ENCODE measurements at places on chromosomes 7 and 10. TPM values are rescaled to one million over a fixed set of nuclear protein-coding genes. Genes with fewer than 3 reads are reported as not detected.
A peak's percentile ranks its signal among the peaks of the same experiment; 100 is the strongest.

DNA sequence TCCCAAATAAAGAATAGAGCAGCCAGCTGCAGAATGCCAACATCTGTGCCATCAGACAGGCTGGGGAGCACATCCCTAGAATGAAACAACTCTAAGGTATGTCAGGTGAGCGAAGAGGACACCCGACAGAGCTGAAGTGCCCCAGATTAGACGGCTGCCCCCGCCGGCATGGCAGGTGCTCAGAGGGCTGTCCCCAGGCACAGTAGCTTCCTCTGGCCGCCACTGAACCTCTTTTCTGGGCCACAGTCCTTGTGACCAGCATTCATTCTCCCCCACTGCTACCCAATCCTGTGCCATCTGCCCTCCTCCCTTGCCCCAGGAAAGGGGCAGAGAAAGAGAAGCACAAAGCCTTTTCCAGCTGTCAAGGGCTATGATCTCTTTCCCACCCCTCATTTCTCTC, 41.7 kb downstream of the RGS10 start:
- H3K4me3 ChIP-seq, result no peak overlapping the region
- H3K4me1 ChIP-seq, result no peaks in the 10 kb centered on the region
- H3K27me3 ChIP-seq, result no peaks in the 10 kb centered on the region
- no peaks in the 10 kb centered on the region for H3K36me3 ChIP-seq

Gene FAM221A
- total RNA-seq, result 9.0 TPM

- peak overlapping the region; percentile 60 for H3K27ac ChIP-seq
- H3K4me1 ChIP-seq, result peaks cover 45% of the 10 kb centered on the region
- peaks cover 28% of the 10 kb centered on the region for H3K36me3 ChIP-seq
- H3K4me3 ChIP-seq, result peak overlapping the region; percentile 88
Observed at GRCh38 chr7:100476903-100477870, 1.8 kb downstream of the TSC22D4 start.

Gene A1CF
- total RNA-seq, result not detected

Gene AGAP9
- total RNA-seq, result 6.0 TPM

GRCh38 chr7:10708447-10708846, 265.2 kb upstream of the PHF14 start:
- H3K27ac ChIP-seq, result no peak overlapping the region
- DNase-seq, result no peak
- no peaks in the 10 kb centered on the region for H3K27me3 ChIP-seq
- no peak overlapping the region for H3K4me3 ChIP-seq
- H3K4me1 ChIP-seq, result no peaks in the 10 kb centered on the region
- no peaks in the 10 kb centered on the region for H3K36me3 ChIP-seq

Gene SOSTDC1
- 3.7 TPM for total RNA-seq

DNA sequence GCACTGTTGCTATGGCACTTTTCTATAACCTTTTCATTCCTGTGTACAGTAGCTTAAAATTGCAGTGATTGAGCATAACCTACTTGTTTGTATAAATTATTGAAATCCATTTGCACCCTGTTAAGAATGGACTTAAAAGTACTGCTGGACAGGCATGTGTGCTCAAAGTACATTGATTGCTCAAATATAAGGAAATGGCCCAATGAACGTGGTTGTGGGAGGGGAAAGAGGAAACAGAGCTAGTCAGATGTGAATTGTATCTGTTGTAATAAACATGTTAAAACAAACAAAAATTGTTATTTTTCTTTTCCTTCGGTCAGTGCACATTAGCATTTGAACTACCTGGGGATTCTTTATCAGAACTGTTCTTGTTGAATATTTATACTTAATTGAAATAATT, 57.1 kb upstream of the BAMBI start:
- DNase-seq, result no peak
- no peak overlapping the region for H3K4me3 ChIP-seq
- peaks cover 63% of the 10 kb centered on the region for H3K36me3 ChIP-seq
- no peak overlapping the region for H3K27ac ChIP-seq
- H3K4me1 ChIP-seq, result peaks cover 6% of the 10 kb centered on the region

- H3K27ac ChIP-seq, result no peak overlapping the region
- no peaks in the 10 kb centered on the region for H3K27me3 ChIP-seq
- no peak overlapping the region for H3K4me3 ChIP-seq
- peaks cover 4% of the 10 kb centered on the region for H3K36me3 ChIP-seq
- H3K4me1 ChIP-seq, result peaks cover 22% of the 10 kb centered on the region
Observed at GRCh38 chr10:80415734-80416478, 7.6 kb downstream of the PRXL2A start.

- no peaks in the 10 kb centered on the region for H3K27me3 ChIP-seq
- DNase-seq, result peak; percentile 40
- H3K36me3 ChIP-seq, result no peaks in the 10 kb centered on the region
- H3K27ac ChIP-seq, result peak overlapping the region; percentile 27
- peaks cover 42% of the 10 kb centered on the region for H3K4me1 ChIP-seq
Observed at GRCh38 chr10:125064681-125065492, 95.5 kb downstream of the CTBP2 start.

DNA sequence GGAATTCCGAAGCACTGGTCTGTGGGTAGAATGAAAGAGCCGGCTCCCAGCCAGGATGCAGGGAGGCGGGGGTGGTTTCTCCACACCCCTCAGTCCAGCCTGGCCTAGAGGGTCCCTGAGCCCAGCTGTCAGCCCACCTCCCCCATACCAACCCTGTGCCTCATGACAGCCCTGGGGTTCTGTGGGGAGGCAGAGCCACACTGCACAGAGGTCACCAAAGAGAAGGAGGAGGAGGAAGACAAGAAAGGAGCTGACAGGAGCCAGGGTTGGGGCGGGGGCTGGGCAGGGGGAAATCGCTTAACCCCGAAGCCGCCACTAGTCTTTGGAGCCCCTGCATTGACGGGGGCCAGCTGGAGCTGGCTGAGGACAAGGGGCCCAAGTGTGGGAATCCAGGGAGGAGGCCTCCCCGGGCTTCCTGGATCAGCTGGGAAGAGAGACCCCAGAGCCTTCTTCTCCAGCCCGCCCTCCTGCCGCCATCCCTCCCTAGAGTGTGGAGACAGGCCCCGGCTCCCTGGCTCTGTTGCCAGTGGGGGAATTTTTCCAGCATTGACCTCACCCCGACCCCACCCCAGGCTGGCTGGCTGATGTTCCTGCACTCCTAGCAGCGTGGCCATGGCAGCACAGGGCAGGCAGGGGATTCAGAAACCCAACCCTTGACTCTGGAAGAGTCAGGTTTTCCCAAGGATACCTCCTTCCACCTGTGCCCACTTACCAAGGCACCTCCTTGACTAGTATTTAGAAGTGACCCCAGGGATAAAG, 32.5 kb downstream of the KAZALD1 start:
- no peak overlapping the region for H3K4me3 ChIP-seq
- no peak overlapping the region for H3K27ac ChIP-seq
- no peaks in the 10 kb centered on the region for H3K4me1 ChIP-seq

Gene CALHM3
- total RNA-seq, result not detected

DNA sequence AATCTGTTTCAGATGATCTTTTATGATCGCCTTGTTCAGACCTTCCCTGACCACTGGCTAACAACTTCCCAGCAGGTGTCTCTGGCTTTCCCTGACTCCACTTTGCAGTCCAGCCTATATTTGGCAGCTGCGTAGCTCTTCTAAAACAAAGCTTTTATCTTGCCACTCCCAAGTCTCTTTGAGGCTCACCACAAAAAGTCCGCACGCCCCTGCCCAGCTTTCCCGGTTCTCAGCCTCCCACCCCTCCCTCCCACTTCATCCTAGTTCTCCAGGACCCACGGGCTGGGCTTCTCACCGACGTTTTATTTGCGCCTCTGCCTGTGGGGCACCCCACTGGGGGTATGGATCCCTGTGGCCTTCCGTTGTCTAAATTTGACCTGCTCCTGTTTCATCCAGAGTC, 58.9 kb upstream of the USP6NL start:
- no peak overlapping the region for H3K27ac ChIP-seq
- H3K27me3 ChIP-seq, result no peaks in the 10 kb centered on the region
- no peaks in the 10 kb centered on the region for H3K36me3 ChIP-seq

GRCh38 chr10:30459283-30459682, 25.3 kb downstream of the MAP3K8 start:
- H3K4me3 ChIP-seq, result no peak overlapping the region
- peaks cover 43% of the 10 kb centered on the region for H3K4me1 ChIP-seq
- peak overlapping the region; percentile 8 for H3K27ac ChIP-seq
- peaks cover 59% of the 10 kb centered on the region for H3K36me3 ChIP-seq
- no peak for DNase-seq

DNA sequence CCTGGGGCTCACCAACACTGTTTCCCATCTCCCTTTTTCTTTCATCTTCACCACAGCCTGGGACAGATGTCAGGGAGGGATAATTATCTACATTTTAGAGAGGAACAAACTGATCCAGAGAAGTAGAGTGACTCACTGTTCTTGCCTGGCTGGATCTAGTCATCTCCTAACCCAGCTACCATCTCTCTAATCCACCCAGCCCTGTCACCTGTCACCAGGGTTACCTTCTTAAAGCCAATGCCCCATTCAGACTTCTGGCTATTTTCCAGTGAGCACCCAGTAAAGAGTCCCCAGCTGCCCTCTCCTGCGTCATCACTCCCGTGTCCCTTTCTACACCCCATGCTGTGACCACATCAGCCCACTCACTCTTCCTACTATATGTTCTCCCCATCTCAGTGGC, 68.4 kb upstream of the DUSP5 start:
- DNase-seq, result peak; percentile 25
- no peaks in the 10 kb centered on the region for H3K36me3 ChIP-seq

- no peaks in the 10 kb centered on the region for H3K36me3 ChIP-seq
- no peaks in the 10 kb centered on the region for H3K27me3 ChIP-seq
- no peak for DNase-seq
- H3K4me1 ChIP-seq, result no peaks in the 10 kb centered on the region
- no peak overlapping the region for H3K27ac ChIP-seq
Observed at GRCh38 chr7:26458466-26459145, 166.9 kb downstream of the SNX10 start.

DNA sequence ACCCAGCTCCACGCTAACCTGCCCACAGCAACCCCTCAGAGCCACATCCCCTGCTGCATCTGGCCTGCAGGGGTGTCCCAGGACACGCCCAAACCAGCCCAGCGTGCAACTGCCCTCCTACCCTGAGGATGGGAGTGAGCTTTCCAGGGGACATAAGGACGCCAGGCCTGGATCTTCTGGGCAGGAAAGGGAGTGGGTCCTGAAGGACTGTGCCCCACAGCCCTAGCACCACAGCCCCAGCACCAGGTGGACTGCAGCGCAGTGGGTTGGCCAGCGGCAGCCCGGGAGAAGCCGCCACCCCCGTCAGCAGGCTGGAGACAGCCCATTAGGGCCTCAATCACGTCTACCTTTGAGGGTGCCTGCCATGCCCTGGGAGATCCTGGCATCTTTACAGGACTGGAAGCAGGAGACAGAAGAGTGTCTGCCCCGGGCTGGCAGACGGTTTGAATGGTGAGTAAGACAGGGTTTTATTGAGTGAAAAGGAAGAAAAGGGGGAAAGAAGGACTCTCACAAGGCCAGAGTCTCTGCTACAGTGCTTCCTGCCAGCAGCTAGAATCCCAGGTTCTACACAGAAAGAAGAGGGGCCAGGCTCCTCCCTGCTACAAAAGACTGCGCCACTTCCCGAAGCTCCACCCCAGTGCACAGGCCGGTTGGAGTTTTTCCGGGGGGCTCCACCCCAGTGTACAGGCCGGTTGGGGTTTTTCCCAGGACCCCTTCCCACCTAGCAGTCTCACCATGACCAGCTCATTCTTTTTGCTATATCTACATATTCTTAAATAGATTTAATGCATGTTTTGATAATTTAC, 69.8 kb upstream of the KCTD7 start:
- no peak overlapping the region for H3K27ac ChIP-seq
- no peaks in the 10 kb centered on the region for H3K4me1 ChIP-seq
- no peaks in the 10 kb centered on the region for H3K27me3 ChIP-seq
- H3K4me3 ChIP-seq, result no peak overlapping the region

Gene PAPOLB
- total RNA-seq, result 0.38 TPM

DNA sequence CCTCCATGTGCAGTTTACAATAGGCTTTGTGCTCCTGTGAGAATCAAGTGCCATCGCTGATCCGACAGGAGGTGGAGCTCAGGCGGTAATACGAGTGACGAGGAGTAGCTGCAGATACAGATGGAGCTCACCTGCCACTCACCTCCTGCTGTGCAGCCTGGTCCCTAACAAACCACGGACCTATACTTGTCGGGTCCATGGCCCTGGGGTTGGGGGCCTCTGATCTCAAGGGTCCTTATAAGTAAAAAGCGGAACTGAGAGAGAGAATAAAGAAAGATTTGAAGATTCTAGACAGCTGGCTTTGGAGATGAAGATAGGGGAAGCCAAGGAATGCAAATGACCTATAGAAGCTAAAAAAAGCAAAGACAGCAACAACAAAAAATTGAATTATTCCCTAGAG, 130.6 kb downstream of the PLXDC2 start:
- H3K4me3 ChIP-seq, result no peak overlapping the region
- no peaks in the 10 kb centered on the region for H3K36me3 ChIP-seq
- H3K27ac ChIP-seq, result no peak overlapping the region
- H3K4me1 ChIP-seq, result peaks cover 28% of the 10 kb centered on the region
- DNase-seq, result no peak
- no peaks in the 10 kb centered on the region for H3K27me3 ChIP-seq

- no peaks in the 10 kb centered on the region for H3K36me3 ChIP-seq
- peaks cover 6% of the 10 kb centered on the region for H3K4me1 ChIP-seq
- peak; percentile 81 for DNase-seq
Observed at GRCh38 chr10:133013463-133013862, 71.1 kb upstream of the CFAP46 start.

DNA sequence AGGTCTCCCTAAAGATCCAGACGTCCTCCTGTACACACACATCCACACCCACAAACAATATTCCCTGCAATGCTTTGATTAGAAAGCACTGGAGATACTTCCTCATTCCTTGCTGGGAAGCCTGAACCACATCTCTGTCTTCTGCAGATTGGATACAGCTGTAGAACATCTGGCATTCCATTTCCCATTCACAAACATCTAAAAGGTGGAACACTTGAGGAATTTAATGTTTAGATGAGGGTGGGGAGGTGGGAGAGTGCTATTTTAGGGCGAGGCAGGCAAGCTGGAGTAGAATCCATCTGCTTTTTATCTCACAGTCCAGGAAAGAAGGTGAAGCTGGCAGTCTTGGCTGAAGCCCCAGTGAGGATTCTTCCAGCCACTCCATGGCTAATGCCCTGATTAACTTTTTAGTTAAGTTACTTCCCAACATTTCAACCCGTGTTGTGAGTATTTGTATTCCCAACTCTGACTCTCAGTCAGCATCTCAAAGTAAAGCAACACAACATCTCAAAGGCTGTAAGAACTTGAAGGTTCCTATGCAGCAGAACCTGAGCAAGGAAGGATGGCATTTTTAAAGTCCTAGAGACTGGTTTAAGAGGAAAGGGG, 46.1 kb downstream of the CYTH3 start:
- H3K27ac ChIP-seq, result peak overlapping the region; percentile 14
- H3K27me3 ChIP-seq, result no peaks in the 10 kb centered on the region
- no peak for DNase-seq
- no peaks in the 10 kb centered on the region for H3K36me3 ChIP-seq
- H3K4me3 ChIP-seq, result no peak overlapping the region

DNA sequence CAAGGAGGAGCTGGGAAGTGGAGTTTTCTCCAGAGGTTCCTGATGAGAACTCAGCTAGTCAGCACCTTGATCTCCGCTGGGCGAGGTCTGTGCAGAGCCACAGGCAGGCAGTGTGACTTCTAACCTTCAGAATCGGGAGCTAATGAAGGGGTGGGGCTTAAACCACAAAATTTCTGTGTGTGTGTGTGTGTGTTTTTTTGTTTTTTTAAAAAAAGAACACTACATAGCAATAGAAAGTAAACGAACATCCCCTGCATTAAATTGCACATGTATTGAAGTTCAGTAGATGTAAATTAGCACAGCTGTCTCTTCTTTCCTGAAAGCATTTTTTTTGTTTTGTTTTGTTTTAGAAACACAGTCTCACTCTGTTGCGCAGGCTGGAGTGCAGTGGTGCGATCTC, 46.2 kb downstream of the RBM17 start:
- H3K36me3 ChIP-seq, result no peaks in the 10 kb centered on the region
- no peak for DNase-seq
- peaks cover 8% of the 10 kb centered on the region for H3K27me3 ChIP-seq
- H3K27ac ChIP-seq, result no peak overlapping the region
